A172 (cell line): ENCODE measurements at places on chromosomes 1 and 21.

- peak; percentile 2 for DNase-seq
Observed at GRCh38 chr1:22500471-22500870, 48.8 kb downstream of the ZBTB40 start.

GRCh38 chr1:44632598-44632997, 41.7 kb downstream of the TMEM53 start:
- no peak for DNase-seq

GRCh38 chr1:52634111-52634510, 1.1 kb downstream of the SHISAL2A start:
- DNase-seq = no peak

GRCh38 chr1:56434025-56434424, 145.3 kb downstream of the PLPP3 start:
- DNase-seq = no peak

GRCh38 chr1:11345971-11346715, 73.1 kb downstream of the UBIAD1 start:
- DNase-seq = no peak

DNA sequence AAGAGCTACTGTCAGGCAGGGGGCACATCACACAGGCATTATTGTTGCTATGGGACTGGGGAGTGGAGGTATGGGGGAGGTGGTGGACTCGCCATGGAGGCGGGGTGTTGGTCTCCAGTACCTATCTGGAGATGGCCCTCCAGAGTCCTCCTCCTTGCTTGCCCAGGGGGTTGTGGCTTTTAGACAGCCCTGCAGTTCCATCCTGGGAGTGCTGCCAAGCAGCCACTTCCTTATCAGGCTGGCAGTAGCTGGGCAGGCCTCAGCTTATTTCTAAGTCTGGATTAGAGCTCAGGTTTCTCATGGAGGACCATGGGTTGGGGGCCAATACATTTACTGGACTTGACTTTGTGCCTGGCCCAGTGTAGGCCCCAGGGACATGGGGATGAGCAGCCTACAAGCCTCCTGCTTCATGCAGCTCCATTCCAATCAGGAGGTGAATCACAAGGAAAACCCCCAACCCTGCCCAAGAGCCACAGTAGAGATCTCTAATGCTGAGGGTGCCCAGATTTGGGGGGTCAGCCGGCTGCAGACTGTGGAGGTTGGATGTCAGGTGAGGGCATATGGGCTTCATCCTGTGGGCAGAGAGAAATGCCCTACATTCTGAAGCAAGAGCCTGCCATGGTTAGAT, 210.7 kb upstream of the EDN2 start:
- DNase-seq = no peak

DNA sequence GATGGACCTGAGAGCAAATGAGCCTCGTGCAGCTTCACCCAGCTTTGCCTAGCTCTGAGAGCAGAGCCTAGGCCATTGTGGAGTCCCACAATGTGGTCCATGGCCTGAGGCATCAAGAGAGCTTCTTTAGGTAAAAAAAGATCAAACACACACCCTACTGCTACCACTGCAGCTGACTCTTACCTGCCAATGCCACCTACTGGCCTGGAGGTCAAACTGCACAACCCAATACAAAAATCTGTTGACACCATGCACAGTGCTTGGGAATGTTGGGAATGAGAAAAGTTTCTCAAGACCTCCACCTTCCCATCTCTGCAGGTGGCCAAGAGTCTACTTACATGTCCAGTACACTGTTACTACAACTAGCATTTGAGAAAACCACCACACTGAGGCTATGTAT, 60.6 kb downstream of the UCHL5 start:
- no peak for DNase-seq

DNA sequence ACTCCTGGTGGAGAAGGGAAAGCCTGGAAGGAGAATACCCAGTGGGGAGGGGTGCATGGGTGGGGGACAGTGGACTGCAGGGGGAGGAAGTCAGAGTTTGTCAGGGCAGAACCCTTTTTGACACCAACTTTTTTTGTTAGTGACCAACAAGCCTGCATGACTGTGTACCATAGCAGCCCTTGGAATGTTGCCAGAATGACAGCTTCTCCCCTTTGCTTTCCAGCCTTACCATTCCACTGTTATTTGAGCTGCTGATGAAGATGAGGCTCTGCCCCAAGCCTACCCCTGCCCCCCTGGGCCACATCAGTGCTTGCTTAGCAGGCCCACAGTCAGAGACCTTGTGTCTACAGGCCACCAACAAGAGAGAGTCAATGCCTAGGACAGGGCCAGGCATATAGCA, 341.2 kb downstream of the HHAT start:
- no peak for DNase-seq

GRCh38 chr1:18869847-18870594, 10.6 kb upstream of the TAS1R2 start:
- DNase-seq = no peak

DNA sequence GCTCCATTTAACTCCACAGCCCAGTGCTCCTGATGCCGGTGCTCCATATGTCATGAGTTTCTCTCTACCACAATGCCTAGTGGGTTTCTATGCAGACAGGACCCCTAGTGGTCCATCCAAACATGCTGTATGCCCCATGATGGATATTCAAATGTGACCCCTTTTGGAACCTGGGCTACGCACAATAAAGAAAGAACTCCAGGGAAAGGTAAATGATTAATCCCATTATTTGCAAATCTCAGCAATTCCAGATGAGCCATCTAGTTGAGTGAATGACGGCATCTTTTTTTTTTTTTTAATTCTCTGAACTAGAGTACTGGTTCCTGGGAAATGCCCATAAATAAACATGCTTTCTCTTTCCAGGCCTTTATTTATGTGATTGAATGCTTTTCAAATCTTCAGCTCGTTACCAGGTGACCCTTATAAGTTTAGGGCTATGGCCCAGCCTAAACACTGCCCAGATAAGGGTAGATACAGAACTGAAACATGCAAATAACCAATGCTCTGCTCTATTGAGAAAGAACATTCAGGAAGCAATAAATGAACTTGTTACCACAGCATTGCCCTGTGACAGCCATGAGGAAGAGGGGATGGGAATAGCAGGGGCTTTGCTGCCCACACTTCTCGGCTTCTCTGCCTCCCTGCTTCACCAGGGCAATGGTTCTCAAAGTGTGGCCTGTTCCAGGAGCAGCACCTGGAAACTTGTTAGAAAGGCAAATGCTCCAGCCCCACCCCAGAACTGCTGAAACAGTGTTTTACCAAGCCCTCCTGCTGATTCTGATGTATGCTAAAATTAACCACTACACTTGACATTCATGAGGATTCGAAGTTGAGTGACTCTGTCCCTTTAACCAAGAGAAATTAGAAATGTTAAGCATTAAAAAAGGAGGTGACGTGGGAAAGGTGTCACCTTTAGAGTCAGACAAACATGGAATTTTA, 151.7 kb downstream of the SEC16B start:
- DNase-seq = no peak

DNA sequence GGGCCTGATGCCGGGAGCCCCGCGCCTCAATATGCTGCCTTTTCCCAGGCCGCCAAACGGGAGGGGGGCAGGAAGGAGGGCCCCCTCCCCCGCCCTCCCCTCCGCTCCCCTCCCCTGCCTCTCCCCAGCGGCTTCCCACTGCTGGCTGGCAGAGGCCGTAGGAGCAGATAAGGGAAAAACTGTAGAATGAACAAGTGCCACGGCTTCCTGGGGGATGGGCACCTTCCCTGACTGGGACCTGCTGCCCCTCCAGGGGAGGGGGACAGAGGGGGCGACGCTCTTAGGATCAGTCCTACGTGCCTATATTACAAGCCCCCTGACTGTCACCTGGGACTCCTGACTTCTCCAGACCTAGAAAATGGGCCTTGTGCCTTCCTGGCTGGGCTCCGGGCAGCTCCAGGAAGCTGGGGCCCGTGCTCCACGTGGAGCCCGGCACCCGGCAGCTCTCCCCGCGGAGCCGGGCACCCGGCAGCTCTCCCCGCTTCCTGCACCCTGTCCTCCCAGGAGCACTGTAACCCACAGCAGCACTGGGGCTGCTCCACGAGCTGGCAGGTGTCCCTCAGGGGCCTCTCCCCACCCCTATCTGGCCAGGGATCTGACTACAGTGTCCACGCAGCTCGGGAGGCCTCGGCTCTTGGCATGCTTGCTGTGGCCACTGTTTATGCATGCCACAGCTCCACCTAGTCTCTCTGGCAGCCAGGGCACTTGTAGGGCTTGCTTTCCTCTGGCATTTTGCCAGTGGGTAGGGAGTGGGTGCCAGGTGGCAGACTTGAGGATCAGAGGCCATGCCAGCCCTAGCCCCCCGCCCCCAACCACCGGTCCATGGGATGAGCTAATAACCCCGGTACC, 674 bp upstream of the HES5 start:
- DNase-seq = no peak

- no peak for DNase-seq
Observed at GRCh38 chr1:228935198-228935663, 200.0 kb downstream of the RHOU start.
